Tongue (tissue), 3 donors: ENCODE measurements at places on chromosomes 11 and 22.

GRCh38 chr11:35949242-35949641 is 5.4 kb downstream of the LDLRAD3 start:
- peak; percentile 38 for DNase-seq

DNA sequence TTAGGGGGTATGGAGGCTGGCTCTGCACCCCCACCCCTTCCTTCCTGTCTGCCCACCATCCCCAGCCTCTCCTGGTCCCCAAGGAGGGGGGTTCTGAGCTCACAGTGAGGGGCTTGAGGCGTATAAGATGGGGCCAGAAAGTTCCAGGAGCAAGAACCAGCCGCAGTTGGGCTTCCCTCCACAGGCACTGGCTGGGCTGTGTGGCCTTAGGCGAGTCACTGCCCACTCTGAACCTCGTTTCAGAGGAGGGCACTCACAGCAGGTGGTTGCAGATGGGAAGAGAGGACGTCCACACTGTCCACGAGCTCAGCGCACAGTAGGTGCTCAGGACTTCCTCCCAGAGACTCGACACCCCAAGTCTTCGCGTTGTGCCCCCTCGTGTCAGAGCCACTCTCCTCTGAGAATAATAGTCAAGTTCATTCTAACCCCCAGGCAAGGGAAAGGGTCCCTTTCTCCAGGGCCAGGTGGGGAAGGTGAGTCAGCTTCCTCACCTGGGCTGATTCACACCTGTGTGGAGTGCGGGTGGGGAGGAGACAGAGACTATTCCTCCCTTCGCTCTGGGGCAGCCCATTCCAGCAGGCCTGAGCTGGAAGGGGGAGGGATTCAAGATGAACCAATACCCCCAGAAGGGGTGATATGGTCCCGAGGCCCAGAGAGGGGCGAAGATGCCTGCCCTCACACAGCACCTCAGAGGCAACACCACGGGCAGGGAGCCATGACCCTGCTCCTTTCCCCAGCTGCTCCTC is 29.3 kb downstream of the RPL3 start:
- no peak for DNase-seq

DNA sequence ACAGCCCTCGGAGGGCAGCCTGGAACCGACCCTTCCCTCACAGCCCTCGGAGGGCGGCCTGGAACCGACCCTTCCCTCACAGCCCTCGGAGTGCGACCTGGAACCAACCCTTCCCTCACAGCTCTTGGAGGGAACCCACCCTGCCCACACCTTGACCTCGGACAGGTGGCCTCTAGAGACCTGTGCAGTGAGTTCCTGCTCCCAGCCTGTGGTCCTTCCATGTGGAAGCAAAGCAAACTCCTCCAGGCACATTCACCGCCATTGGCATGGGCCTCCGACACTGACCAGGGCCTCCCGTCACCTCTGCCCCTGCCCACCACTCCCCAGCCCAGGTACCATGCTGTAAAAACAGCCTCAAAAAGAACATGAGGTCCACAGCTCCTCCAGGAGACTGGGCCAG is 272.1 kb downstream of the BRD1 start:
- DNase-seq = no peak

DNA sequence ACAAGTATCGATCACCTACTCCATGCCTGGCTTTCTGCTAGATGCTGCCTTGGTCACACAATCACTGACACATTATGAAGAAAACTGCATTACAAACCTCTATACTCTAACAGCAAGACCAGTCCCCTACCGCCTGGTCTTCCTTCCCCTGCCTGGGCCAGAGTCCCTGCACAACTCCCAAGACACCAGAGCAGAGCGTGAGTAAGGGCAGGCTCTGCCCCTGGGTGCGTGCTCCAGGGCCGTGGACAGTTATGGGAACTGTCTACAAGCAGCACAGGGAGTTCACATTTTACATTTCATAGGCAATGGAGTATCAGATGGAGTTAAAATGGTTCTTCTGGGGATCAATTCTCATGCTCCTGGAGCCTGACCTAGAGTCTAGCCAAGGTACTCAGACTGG is 6.5 kb downstream of the FZD4 start:
- DNase-seq = no peak

DNA sequence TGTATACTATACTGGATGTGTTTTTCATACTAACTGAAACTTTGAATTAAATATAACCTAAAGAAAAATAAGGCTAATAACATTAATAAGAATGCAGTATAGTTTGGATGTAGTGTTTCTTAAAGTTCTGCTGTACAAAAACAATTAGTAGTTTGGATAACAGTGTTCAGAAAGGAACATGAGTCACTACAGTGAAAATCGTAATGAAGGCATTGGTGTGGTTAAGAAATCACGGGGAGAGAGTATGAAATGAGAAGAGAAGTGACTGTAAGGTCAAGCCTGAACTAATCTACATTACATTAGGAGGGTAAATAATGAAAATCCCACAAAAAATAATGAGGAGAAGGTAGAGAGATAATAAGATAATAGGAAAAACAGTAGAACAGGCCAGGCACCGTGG is 726.6 kb upstream of the ARHGAP42 start:
- no peak for DNase-seq

GRCh38 chr11:81331611-81332235 is 1401.9 kb downstream of the FAM181B start:
- DNase-seq = no peak

DNA sequence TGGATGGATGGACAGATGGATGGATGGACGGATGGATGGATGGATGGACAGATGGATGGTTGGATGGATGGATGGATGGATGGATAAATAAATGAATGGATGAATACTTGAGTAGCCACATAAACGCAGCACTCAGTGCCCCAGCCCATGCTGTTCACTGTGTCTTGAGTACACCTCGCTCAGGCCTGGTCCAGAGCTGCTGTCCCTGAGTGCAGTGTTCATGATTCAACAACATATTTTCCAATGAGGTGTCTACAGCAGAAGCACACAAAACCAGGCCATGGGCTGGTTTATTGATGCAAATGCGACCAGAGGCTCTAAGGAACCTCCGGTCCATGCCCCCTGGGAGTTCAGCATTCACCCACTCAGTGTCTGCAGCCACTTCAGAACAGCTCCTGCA is 584.3 kb downstream of the BRD1 start:
- no peak for DNase-seq

GRCh38 chr11:119307219-119307618 is 9.7 kb downstream of the MCAM start:
- DNase-seq = no peak

- DNase-seq = no peak
Observed at GRCh38 chr11:130815097-130815802, 101.0 kb downstream of the SNX19 start.

GRCh38 chr22:27260087-27260698 is 541.4 kb downstream of the MN1 start:
- DNase-seq = no peak

GRCh38 chr11:134481135-134481534 is 69.1 kb upstream of the B3GAT1 start:
- DNase-seq = no peak

GRCh38 chr11:124801636-124802312 is 1.6 kb upstream of the MSANTD2 start:
- no peak for DNase-seq

DNA sequence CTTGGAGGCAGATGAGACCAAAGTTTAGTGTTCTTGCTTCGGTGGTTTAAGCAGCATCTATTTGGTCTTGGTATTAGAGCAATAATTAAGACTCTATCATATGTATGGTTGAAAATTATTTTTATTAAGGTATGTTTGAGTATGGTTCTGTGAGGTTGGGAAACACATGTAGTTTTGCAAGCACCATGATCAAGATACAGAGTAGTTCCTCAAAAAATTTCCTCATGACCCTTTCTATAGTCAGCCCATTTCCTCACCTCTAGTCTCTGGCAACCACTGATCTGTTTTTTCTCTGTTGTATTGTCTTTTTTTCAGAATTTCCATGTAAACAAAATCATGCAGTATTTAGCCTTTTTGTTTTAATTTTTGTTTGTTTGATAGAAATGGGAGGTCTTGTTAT is 18.4 kb downstream of the MTMR3 start:
- DNase-seq = no peak

- peak; percentile 13 for DNase-seq
Observed at GRCh38 chr11:66637557-66638176, 836 bp upstream of the RBM4 start.

- DNase-seq = no peak
Observed at GRCh38 chr11:85721191-85721590, 35.2 kb upstream of the CCDC89 start.

GRCh38 chr22:20380486-20380885 is 13.5 kb upstream of the ZNF74 start:
- no peak for DNase-seq
